ENCODE measurements at places on chromosomes 3 and 15.

GRCh38 chr3:123688241-123688747 is 103.4 kb upstream of the HACD2 start:
- DNase-seq = no peak

- DNase-seq = no peak
These were observed 22.4 kb downstream of the CCR9 start for GRCh38 chr3:45908761-45909160.

- DNase-seq = peak; percentile 76
These were observed 3.4 kb upstream of the SELENOT start for GRCh38 chr3:150599611-150600297.

DNA sequence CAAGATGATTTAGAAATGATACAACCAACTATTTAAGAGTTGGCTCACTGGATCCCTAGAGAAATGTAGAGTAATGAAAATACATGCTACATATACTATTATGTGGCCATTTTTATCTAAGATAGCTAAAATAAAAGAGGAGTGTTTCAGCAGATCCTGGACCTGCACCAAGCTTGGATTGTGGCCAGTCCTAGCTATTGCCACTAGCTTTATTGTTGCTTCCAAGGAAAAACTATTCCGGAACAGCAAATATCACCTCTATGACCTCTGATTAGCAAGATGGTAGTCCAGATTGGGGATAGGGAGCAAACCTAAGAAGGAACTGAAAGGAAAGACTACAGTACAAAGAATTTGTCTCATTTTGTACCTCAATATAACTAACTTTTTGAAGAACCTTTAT is 63.7 kb upstream of the NDN start:
- no peak for DNase-seq

DNA sequence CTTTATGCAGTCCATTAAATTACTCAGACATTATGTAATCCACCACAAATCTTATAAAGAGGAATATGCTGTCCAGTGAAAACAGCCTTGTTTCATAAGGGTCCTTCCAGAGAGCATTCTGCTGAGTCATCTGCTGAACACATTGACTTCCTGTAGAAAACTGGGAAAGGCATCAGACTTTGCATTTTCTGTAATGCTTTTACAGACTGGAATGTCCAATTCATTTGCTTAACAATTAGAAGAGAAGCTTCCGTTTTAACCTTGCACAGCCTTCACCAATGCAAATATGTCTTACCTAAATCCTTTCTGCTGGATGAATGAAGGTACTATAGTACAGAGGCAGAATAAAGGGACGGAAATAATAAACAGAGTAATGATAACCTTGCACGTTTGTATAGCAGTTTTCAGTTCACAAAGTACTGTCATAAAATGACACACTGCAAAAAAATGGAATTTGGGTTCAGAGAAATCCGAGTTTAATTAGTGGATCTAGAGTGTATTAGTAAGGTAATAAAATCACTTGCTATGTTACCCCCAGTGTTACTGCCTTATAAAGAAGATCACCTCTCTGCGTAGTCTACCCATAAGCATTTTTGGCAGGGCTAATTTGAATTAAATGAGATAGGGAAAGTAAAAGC is 301.5 kb downstream of the PYDC2 start:
- DNase-seq = no peak

GRCh38 chr3:151228666-151229040 is 25.6 kb upstream of the GPR171 start:
- DNase-seq = no peak

GRCh38 chr15:70722266-70723121 is 40.9 kb downstream of the UACA start:
- no peak for DNase-seq

GRCh38 chr3:183824761-183825455 is 469 bp downstream of the MAP6D1 start:
- no peak for DNase-seq

DNA sequence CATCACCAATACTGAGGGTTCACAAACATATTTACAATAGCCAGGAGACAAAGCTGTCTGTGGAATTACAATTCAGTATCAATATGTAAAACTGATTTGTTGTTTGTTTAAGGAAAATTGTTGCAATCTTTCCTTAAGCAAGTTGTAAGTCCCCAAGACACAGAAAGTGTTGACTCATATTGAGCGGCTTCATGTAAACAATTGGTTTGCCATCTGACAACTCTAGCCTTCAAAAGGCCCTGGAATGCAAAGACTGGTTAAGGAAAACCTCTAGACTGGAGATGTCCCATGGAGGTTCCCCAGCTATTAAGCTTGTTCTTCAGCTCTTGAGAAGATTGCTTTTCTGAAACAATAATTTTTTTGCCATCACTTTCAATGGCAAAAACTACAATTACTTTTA is 283.7 kb upstream of the PROK2 start:
- no peak for DNase-seq

- no peak for DNase-seq
These were observed 998.6 kb upstream of the CFAP20DC start for GRCh38 chr3:60048447-60048848.

DNA sequence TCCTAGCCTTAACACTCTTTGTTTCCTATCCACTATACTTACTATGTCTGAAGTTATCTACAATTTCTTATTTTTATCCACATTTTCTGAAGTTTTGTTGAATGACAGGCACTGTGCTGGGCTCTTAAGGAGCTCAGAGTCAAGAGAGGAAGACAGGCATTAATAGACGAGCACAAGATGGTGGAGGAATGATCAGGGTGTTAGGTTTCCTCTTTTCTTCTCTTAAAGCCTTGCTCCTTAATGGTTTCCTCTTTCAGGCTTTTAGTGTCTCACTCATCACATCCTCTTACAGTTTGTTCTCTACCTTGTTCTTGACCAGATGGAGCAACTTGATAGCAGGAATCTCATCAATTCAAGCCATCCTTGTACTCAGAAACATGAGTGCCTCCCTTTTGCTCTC is 52.9 kb upstream of the BCL6 start:
- DNase-seq = no peak

GRCh38 chr15:43826029-43826507 is 734 bp upstream of the WDR76 start:
- no peak for DNase-seq

DNA sequence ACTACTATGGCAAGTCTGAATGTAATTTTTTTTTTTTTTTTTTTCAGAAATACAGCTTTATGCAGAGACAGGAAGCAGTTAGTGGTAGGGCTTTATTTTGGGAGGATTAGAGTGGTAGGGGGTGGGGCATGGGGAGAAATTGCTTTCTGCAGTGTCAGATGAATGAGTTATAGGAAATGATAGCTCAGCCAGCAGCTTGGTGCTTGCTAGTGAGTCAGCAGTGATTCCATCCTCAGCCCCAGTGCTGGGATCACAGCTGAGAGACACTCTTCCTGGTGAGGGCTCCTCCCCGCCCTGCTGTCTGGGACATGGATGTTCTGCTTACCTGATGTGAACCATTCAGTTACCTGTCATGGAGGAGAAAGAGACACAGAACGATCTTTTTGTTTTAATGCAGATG is 39.6 kb downstream of the SEMA6D start:
- no peak for DNase-seq

- DNase-seq = peak; percentile 80
These were observed at the start of gene FAN1 for GRCh38 chr15:30903497-30904187. FAN1 (plus strand) TSS chr15:30903915; CDS start chr15:30904664, 749 bp downstream.

DNA sequence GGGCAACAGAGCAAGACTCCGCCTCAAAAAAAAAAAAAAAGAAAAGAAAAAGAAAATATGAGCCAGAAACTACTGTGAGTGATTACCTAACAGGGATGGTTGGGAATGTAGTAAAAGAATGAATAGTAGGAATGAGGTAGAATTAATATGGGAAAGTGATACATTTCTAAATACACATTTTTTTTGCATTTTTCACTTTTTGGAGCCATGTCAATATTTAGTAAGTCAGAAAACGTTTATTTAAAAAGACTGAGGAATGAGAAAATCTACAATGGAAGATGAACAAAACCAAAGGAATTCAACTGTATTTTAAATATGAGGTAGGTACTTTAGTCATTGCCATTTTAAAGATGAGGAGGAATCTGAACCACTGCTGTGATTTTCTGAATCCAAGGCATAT is 817.2 kb upstream of the CADM2 start:
- DNase-seq = no peak

DNA sequence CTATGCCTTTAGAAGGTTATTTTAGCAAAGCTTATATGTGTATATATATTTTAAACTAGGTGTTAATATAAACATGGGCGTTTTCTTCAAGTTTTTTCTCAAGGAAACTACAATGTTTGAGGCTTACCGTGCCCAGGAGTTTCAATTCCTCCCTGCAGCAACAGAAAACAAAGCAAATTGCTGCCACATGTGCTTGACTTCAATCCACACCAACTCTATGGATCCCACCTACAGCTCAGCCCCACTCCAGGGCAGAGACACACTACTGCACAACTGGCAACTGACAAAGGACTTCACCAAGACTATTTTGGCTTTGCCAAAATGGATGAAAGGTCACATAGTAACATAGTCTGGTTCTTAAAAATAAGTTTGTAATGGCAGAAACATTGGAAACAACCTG is 346.6 kb downstream of the ERC2 start:
- DNase-seq = no peak

- no peak for DNase-seq
These were observed 152.4 kb upstream of the MRPL3 start for GRCh38 chr3:131655070-131655690.

DNA sequence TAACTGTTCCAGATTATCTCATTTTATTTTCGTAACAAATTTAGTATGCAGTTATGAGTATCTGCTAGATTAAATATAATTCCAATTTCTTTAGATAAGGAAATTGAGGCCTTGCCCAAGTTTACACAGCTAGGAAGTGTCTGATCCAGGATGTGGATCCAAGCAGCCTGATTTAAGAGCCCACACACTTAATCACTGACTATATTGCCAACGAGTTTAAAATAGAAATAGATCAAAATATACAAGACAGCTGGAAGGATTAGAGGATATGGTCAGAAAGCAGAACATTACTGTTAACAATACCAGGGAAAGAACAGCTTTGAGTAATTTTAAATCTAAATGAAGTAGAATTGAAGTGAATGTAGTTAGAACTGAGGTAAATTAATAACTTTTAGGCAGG is 215.2 kb downstream of the C3orf38 start:
- DNase-seq = no peak

- no peak for DNase-seq
These were observed 97.8 kb upstream of the MEF2A start for GRCh38 chr15:99467853-99468464.

DNA sequence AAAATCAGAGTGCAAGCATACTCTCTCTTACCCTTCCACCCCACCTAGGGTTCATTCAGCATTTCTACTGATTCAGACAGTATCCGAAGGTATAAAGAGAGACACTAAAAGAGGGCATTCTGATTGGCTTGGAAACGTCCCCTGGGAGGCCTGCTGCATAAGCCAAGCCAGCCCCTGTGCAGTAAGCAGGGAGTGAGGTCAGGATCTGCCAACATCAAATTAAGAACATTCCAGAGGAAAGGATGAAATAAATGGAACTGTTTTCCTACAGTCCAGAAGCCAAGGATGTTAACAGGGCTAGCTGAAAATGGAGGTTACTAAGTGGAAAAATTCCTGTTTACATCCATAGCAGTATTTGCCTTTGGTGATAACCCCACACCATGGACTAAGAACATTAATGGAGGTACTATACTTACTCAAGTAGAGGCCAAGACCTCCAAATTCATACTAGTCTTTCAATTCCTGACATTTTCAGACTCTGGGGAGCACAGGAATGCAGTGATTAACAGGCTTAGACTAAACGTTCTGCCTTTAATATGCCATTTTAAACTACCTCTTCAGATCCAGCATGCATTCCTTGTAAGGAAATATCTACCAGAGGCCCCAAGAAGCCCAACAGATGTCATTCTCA is 34.5 kb downstream of the NPTN start:
- no peak for DNase-seq

GRCh38 chr15:95451938-95452337 is 878.6 kb upstream of the NR2F2 start:
- DNase-seq = no peak

GRCh38 chr15:82812994-82813393 is 3.6 kb downstream of the WHAMM start:
- no peak for DNase-seq

DNA sequence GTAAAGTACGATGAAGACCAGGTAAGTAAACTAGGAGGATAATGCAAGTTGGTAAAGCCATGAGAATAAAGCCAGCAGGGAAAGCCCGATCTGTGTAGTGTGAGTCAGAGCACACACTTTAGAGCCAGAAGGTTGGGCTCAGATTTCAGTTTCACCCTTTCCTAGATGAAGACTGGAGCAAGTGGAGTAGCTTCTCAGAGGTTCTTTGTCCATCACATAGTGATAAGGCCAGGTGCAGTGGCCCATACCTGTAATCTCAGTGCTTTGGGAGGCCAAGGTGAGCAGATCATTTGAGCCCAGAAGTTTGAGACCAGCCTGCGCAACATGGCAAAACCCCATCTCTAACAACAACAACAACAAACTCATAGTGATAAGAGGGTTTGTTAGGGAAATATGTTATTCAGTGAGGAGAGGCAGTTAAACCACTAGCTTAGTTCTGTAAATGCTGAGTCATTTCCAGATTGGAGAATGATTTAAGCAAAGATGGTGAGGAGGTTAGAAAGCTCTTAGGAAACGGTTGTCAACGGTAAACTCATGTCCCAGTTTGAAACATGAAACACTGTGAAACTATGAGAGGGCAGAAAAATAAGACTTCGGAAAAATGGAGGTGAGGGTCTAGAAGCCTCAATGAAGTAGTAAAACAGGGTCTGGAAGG is 39.0 kb downstream of the IL12A start:
- DNase-seq = no peak

DNA sequence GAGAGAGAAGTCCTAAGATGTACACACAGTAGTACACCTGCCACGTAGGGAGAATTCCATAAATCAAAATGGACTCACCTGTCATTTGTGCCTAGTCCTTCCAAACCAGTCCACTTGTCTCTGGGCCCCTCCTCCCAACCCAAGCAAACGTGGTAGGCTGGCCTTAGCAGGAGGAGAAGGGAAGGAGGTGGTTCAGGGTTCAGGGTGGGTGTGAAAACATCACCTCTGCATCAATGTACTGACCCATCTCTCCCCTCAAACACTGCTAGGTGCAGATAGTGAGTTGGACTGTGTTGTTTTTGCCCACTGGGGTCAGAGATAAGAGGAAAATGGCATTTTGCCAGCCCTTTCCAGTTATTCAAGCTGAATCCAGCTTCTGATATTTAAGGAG is 99.3 kb downstream of the MME start:
- no peak for DNase-seq

DNA sequence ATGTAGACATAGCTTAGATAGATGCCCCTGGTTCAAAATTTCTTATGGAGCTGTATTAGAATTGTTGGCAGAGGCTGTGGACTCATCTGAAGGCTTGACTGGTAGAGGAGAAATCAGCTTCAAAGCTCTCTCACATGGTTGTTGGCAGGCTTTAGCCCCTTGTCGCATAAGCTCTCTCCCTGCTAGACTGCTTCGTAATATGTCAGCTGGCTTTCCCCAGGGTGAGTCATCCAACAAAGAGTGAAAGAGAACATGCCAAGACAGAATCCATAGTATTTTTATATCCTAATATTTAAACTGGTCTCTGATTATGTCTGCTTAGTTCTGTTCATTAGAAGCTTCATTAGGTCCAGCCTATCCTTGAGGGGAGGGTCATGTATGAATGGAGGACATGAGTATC is 427.4 kb upstream of the NAALADL2 start:
- DNase-seq = no peak

- DNase-seq = no peak
These were observed 4.6 kb downstream of the TSC22D2 start for GRCh38 chr3:150412561-150413231.

GRCh38 chr3:59660852-59661625 is 611.2 kb upstream of the CFAP20DC start:
- DNase-seq = no peak

- no peak for DNase-seq
These were observed 354.8 kb upstream of the DNAJC19 start for GRCh38 chr3:181344331-181344730.
